HEK293T (cell line): ENCODE measurements at places on chromosomes 12 and 14.

GRCh38 chr12:12087693-12088034 is 16.9 kb downstream of the BCL2L14 start:
- DNase-seq = no peak

DNA sequence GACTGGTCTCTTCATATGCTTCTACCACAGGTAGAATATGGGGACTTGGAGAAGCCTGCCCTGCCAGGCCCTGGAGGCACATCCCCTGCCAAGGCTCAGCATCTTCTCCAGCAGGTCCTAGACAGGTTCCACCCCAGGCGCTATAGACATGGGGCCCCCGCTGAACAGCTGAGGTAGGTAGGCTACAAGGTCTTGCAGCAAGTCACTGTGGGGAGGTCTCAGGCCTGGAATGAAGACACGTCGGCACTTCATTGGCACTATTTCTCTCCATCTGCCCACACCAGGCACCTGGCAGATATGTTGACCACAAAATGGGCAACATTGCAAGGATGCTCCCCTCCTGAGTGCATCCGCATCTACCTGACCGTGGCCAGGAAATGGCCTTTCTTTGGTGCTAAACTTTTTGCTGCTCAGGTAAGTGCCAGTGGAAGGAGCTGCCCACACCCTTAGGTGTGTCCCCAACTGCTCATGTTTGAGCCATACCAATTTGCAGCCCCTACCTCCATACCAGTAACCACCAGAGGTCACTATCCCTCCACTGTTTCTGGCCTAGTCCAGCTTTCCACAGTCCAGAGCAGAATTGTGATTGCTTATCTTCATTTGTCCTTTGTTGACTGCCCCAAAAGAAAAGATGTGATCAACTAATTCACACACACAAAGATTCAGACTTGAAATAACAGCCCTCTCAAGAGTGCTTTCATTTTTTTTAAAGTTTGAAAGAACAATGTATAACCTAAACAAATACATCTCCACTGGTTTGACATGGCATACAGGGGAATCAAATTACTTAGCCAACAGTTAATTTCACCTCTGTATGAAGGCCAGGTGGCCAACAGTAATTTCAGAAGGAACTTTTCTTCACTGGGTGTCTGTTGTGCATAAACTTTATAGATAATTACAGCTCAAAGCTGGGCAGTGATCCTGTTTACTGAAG is 16.1 kb downstream of the PIGH start:
- DNase-seq = peak; percentile 74

DNA sequence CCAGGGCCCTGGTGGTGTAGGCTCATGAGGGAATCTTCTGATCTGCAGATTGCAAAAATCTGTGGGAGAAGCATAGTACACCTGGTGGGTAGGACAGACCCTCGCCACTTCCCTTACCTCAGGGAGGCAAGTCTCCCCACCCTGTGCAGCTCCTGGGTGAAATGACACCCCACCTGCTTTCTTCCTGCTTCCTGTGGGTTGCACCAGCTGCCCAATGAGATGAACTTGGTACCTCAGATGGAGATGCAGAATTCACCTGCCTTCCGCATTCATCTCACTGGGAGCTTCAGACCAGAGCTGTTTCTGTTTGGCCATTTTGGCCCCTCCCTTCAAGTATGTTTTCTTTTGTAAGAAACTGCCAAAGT is 4.7 kb downstream of the CLEC2D start:
- DNase-seq = no peak

- DNase-seq = peak; percentile 41
Observed at GRCh38 chr12:106840243-106840642, 65.8 kb downstream of the RIC8B start.

- DNase-seq = peak; percentile 25
Observed at GRCh38 chr12:79690142-79690637, 574 bp downstream of the PAWR start.

- no peak for DNase-seq
Observed at GRCh38 chr14:44663136-44663535, 156.1 kb upstream of the FSCB start.

GRCh38 chr12:79834712-79835376 is 100.1 kb downstream of the PPP1R12A start:
- no peak for DNase-seq

GRCh38 chr14:49886523-49886922 is 6.4 kb upstream of the ARF6 start:
- no peak for DNase-seq

- no peak for DNase-seq
Observed at GRCh38 chr12:104521731-104522130, 65.0 kb downstream of the CHST11 start.

- DNase-seq = peak; percentile 42
Observed at GRCh38 chr12:99043319-99043914, 398.3 kb downstream of the APAF1 start.

DNA sequence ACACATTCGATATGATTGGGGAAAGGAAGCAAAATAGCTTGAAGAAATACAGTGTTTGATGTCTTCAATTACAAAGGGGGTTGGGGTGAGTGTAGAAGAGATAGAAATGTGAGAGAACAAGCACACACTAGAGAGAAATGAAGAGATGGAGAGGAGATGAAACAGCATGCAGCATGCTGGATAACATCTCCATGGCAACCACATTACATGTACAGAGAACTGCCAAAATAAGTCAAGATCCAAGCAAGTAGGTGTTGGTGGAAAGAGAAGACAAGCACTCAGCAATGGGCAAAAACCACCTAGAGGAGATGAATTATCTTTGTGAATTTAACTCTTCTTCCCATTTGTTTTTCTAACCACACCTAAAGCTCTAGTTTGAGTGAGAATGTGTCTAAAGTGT is 289.8 kb downstream of the GRIN2B start:
- no peak for DNase-seq

DNA sequence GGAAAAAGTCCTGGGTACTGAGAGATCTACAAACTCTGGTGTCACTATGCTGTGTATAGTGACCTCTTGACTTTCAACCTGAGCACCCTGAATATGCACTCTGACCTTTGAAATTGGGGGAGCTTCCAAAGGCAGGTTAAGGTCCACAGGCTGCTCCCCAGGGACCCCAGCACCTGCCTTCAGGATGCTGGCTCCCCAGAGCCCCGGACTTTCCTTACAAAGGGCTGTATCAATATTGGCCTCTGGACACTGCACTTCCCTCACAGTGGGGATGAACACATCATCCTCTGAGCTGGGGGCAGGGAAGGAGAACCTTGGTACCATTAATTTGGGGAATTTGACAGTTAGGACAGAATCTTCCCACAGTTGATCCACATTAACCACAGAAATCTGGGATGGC is 14.3 kb downstream of the PLD4 start:
- no peak for DNase-seq

DNA sequence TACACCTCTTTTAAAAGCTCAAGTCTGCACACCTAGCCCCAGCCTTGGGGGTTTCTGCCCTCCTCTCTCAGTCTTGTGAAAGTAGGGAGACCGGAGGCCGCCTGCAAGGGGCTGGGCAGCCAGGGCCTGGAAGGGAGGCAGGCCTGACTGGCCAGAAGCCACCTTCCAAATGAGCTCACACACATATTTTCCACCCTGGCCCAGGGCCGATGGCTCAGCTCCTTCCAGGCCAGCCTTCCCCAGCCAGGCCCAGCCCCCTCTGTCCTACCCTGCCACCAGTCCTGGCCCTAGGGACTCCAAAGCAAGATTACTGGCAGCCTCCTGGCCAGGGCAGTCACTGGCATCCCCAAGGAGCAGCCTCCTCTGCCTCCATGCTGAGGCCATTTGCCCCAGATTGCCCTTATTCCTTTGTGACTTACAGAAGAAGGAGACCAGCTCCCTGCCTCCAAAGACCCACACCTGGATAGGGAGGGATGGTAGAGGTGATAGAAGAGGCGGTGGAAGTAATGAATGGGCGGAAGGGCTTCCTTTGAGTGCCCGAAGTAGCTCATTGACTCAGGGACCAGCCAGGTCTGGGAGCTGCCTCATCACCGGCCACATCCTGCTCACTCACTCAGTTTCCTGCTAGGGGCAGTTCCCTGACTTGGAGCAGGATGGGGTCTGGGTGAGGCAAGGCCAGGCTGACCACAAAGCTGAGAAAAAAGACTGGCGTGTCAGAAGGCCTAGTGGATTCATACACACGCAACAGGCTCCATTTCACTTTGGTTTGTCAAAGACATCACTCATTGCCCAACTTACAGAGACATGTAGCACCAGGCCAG is 14.8 kb downstream of the MMP14 start:
- DNase-seq = no peak

DNA sequence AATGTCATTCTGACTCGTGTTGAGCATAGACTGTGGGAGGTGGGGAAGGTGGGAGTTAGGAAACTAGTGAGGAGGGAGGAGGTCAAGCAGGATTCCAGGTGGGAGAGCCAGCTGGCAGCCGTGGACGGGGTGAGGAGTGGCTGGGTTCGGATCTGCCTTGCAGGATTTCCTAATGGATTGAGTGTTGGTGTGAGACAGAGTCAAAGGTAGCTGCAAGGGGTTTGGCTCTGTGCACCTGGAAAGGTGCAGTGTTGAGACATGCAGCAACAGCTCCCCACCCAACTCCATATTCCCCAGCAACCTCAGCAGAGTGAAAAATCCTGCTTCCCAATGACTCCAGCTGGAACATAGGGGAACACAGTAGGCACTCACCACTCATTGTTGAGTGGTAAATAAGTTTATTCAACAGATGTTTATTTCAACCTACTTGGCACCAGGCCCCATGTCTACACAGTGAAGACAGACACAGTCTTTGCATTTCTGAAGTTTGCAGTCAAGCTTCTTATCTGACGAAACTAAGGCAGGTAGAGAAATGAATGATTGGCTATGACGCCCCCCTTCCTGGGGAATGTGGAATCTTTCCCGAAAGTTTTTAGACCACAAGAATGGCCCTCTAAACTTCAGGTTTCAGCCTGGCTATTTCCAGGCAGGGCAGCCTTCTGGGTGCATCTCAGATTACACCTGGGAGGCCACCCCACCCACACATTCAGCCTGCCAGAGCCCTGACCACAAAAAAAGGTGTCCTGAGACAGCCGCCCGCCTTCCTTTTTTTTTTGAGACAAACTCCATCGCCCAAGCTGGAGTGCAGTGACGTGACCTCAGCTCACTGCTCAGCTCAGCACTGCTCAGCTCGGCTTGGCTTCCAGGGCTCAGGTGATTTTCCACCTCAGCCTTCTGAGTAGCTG is 37.9 kb upstream of the PLEKHG6 start:
- DNase-seq = no peak

DNA sequence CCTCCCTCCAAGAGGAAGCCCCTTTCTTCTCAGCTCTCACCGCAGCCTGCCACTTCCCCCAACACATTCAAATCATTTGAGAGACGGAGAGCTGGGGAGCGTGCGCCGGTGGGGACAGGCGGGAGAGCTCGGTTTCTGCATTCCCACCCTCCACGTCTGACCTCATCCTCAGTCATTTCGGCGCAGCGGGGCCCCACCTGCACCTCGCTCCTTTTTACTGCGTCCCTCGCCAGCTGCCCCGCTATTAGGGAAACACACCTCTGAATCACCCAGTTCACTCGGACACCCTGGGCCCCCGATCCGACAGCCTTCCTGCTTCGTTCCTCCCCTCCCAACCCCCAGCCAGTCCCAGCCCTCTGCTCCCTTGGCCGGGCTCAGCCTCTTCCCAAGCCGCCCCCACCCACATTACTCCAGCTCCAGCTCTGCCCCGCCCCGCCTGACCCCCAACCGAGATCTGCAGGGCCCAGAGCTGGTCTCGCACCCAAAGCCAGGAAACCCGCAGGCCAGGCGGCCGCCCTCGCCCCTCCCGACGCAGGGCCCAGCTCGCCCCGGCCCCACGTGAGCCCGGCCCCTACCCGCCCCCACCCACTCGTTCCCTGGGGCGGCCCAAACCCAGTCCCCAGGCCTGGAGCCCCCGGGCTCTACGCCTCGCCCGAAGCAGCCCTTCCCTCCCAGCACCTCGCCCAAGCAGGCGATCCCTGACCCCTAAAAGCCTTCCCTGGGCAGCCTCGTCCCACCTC is 783 bp downstream of the CORO1C start:
- peak; percentile 60 for DNase-seq

DNA sequence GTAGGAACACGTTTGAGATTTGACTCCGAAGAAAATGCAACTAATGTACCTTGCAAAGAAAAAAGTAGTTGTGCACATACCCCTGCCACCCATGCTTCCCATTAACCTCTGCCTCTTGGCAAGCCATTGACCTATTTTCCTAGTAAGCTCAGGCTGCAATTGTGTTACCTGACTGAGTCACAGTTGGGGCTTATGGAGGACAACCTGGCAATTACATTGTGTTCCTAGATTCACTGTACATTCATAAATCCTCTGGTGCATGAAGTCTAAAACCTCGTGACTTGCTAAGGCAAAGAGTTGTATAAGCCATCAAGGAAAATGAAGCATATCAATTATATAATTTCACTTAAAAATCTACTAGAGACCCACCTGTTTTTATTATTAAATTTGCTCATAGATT is 62.0 kb upstream of the DUSP6 start:
- no peak for DNase-seq

DNA sequence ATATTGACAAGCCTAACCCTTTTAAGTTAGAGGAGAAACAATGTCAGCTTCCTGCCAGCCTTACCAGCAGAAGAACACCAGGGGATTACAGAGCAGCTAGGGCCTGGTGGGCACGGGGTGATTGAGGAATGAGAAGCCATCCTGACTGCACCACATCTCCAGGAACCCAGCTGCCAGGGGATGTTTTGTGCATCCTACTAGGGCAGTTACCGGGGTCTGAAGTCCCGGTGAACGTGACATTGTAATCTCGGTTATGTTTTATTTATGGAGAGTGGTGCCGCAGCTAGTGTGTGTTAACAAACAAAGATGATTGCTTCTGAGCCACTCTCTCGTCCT is 115.9 kb downstream of the BCL11B start:
- DNase-seq = no peak

- DNase-seq = no peak
Observed at GRCh38 chr12:57727758-57728395, 10.7 kb downstream of the AGAP2 start.

GRCh38 chr14:97366400-97366799 is 569.2 kb downstream of the VRK1 start:
- no peak for DNase-seq

- DNase-seq = no peak
Observed at GRCh38 chr14:22812744-22813143, 2.5 kb downstream of the SLC7A7 start.

GRCh38 chr14:99512571-99513182 is 31.5 kb downstream of the CCNK start:
- DNase-seq = no peak

DNA sequence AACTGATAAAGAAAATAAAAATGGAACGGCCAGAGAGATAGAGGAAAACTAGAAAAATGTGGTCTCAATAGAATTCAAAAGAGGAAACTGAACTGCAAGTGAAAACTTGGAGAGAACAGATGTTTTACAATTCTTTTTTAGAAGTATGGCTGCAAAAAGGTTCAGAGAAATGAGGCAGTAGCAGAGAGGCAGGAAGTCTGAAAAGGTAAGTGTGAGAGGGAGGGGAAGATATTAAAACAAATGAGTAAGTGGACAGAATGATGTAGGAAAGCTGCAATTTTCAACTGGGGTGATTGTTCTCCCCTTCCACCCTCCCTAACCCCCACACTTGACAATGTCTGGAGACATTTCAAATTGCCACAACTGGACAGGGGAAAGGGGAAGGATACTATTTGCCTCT is 12.9 kb downstream of the BTBD7 start:
- DNase-seq = no peak

DNA sequence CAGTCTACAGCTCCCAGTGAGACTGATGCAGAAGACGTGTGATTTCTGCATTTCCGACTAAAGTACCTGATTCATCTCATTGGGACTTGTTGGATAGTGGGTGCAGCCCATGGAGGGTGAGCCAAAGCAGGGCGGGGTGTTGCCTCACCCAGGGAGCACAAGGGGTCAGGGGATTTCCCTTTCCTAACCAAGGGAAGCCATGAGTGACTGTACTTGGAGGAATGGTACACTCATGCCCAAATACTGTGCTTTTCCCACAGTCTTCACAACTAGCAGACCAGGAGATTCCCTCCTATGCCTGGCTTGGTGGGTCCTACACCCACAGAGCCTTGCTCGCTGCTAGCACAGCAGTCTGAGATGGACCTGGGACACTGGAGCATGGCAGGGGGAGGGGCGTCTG is 21.0 kb upstream of the ABCC9 start:
- DNase-seq = no peak
